Stimulated activated CD4-positive, alpha-beta T cell treated with anti-CD3 and anti-CD28 coated beads, Interleukin-15, amount 100 ng/mL, for 1 hour (primary cell): ENCODE measurements at places on chromosomes 4 and X.

DNA sequence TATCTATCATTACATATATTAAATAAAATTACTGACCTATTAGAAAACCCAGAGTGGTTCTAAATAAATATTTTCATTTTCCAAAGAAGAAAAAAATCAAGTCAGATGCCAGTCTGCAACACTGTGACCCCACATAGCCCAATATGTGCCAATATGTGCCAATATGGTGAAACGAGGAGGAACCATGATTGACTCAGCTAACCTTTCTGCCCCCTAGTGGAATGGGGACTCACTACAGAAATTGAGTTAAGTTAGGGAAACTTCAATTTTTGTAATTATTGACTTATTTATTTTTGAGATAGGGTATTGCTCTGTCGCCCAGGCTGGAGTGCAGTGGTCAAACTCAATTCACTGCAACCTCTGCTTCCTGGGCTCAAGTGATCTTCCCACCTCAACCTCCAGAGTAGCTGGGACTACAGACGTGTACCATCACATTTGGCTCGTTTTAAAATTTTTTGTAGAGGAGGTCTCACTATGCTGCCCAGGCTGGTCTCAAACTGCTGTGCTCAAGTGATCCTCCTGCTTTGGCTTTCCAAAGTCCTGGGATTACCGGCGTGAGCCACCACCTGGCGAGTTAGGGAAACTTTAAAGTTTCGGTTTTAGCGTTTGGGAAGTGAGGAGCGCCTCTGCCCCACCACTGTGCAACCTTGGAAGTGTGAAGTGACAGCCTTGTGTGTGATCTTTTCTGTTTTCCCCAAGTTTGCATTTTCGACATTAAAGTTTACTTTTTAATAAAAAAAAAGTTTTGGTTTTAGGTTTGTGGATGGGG, 116.8 kb upstream of the SHISA3 start:
- no peak for DNase-seq

- DNase-seq = no peak
These were observed 48.0 kb downstream of the TSPAN5 start for GRCh38 chr4:98610431-98610830.

GRCh38 chr4:183936047-183936446, 30.9 kb downstream of the STOX2 start:
- DNase-seq = no peak

DNA sequence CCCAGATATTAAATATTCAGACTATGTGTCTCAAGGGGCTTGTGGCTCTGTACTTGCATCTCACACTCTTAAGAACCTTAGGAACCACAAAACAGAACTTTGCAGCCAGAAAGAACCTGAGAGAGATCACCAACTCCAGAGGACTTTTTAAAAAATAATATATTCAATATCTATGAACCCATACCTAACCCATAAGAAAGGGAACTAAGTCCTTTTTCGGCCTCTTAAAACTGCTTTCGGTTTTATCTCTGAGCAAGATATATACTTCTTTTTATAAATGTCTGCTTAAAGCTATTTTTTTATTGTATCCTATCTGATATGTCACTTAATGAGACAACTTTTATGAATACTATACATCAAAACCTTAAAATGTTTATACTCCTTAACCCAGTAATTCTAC, 10.9 kb downstream of the SMARCA1 start:
- DNase-seq = no peak

DNA sequence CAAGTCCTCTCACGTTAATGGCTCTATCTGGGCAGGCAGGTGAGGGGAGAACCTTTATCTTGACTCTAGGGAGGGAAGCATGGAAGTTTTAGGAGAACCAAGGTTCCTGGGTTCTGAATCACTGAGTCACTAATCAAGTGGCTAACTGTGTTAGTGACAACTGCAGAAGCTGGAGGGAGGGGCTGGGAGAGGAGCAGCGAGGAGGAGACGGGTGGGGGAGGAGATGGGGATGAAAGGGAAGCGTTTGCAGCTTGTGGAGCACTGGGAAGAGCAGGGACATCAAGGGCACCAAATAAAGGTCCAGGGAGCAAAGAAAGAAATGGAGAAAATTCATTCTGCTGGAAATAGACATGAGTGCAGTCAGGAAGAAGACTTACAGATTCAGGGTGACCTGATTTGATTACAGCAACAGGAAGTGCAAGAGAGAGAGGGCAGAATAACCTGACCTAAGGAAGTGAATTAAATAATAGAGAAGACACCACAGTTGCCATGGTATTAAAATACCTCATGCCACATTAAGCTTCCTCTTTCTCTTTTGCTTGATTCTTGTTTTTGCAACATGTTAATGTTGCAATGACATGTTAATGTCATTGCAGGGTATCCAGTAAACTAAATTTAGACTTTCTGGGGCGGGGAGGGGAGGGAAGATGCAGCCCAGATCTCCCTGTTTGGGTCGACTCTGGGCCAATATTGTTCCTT, 4.5 kb upstream of the SETD7 start:
- no peak for DNase-seq
